AG04449 (cell line): ENCODE measurements at places on chromosomes 7 and 10.

GRCh38 chr7:91288208-91288824 lies 24.1 kb downstream of the FZD1 start:
- no peak for DNase-seq

DNA sequence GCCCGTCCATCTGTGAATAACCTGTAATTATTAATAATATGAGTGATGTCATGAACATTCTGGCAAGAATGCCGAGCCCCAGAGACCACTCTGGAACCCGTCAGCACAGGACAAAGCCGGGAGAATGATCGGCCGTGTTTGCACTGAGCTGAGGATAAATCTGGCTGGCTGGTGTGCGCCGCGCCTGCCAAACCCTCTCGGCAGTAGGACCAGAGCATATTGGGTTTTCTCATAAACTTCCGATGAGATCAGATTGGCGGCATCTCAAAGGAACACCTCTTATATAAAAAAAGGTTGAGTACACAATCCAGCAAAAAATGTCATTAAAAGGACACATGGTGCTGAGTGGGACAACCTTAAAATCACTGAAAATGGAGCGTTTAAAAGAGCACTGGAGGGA lies 296.0 kb upstream of the MKI67 start:
- no peak for DNase-seq

GRCh38 chr10:79022565-79023230 lies 46.1 kb upstream of the ZMIZ1 start:
- DNase-seq: no peak

- no peak for DNase-seq
Measured at GRCh38 chr7:152856351-152856750, 96.8 kb downstream of the ACTR3B start.

GRCh38 chr7:29457141-29457561 lies 106.5 kb upstream of the PRR15 start:
- DNase-seq: no peak

GRCh38 chr10:92068900-92069299 lies 145.3 kb downstream of the BTAF1 start:
- DNase-seq: no peak

GRCh38 chr7:94970085-94970576 lies 62.7 kb downstream of the PPP1R9A start:
- DNase-seq: no peak

DNA sequence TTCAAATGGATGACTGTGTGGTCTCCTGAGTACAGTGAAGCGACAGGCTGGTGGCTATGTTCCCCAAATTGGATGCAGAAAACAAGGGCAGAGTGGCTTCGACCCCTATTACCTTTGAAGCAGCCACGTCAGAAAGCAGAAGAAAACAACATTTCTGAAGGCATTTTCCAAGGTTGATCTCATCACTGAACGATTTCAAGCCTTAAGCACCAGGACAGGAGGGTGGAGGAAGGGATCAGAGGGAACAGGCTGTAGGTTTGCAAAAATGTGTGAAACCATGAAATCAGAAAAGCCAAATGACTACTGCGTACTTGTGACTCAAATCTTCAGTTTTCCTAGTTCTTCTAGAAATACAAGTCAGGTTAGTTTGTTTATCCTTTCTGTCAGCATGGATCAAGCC lies 181.0 kb upstream of the TMEM106B start:
- DNase-seq: no peak

DNA sequence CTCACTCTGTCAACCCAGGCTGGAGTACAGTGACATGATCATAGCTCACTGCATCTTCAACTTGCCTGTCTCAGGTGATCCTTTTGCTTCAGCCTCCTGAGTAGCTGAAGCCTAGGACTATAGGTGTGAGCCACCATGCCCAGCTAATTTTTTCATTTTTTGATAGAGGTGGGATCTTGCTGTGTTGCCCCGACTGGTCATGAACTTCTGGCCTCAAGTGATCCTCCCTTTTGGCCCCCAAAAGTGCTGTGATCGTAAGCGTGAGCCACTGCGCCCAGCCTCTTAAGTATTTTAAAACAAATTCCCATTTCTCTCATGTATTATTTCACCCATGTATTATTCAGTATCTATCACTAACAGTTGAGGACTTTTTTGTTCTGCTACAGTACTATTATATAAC lies 43.5 kb downstream of the KMT2E start:
- no peak for DNase-seq

DNA sequence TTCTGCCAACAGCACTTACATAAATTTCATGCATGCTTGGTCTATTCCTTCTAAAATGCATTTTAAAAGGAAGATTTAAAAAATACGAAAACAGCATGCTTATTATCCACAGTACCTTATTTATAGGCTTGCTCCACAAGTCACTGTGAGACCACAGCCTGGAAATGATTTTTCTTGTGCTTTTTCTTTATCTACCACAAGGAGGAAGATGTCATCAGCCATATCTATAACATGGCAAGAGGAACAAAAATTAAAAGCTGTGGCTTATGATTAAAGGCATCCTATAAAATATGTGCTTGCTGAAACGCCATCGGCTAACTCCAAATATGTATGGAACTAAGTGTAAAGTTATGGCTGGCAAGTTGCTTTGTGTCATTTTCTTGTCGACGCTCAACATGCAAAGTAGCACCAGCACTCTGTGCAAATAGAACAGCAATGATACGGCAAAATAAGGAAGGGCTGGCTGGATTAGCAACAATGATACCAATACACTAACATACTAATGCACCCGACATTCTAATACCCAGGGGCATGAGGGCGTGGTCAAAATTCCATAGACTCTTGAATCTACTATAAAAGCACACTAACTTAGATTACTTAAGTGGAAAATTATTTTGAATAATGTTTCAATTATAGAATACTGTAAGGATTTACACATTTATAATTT lies 41.2 kb upstream of the AKR1E2 start:
- DNase-seq: no peak

- DNase-seq: no peak
Measured at GRCh38 chr10:35043796-35044344, 46.3 kb downstream of the CUL2 start.

DNA sequence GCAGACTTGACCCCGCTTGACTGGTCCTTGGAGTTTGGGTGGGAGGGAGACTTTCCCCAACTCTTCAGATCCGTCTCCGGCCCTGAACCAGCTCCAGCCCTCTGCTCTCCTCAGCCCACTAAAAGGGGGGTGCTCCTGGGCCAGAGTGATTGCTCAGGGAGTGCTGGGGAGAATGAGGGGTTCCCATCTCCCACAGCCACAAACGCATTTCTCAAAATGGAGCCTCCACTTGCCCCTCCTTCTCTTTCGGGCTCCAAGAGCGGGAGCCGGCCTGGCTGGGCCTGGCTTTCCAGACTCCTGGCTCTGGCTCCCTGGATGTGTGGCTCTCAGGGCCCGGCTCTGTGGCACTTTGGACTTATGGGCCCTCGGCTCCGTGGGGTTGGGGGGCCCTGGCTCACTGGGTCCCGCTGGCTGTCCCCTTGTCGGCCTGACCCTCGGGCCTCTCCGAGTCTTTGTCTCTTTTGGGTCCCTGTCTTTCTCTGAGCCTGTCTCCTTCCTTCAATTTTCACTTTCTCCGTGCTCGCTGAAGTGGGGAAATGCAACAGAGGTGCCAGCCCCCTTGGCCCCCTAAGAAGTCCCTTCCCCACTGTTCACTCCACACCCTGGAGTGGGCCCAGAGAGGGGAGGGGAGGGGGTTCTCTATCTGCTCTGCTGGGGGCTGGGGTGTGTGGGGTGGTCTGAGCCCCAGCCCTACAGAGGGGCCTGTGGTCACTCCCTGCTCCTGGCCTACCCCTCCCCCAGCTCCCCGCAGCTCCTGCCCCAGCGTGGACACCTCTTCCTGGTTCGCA lies 713 bp downstream of the LZTS2 start:
- no peak for DNase-seq

DNA sequence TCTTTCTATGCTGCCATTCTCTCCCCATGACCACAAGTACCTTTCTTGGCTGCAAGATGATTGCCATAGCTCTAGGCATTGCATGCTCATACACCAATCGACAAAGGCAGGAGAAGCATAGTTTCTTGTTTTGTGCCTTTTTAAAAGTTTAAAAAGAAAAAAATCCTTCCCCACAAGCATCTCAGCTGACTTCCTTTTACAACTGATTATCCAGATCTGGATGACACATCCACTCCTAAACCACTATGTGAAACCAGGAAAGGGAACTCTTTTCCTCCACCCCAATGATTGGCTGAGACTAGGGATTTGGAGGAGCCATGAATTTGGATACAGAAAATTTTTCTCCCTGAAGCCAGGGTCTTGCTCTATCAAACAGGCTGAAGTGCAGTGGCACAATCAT lies 14.5 kb upstream of the LRRC4 start:
- no peak for DNase-seq
